ENCODE measurements at places on chromosomes 13 and 19.
A peak's percentile ranks its signal among the peaks of the same experiment; 100 is the strongest.

DNA sequence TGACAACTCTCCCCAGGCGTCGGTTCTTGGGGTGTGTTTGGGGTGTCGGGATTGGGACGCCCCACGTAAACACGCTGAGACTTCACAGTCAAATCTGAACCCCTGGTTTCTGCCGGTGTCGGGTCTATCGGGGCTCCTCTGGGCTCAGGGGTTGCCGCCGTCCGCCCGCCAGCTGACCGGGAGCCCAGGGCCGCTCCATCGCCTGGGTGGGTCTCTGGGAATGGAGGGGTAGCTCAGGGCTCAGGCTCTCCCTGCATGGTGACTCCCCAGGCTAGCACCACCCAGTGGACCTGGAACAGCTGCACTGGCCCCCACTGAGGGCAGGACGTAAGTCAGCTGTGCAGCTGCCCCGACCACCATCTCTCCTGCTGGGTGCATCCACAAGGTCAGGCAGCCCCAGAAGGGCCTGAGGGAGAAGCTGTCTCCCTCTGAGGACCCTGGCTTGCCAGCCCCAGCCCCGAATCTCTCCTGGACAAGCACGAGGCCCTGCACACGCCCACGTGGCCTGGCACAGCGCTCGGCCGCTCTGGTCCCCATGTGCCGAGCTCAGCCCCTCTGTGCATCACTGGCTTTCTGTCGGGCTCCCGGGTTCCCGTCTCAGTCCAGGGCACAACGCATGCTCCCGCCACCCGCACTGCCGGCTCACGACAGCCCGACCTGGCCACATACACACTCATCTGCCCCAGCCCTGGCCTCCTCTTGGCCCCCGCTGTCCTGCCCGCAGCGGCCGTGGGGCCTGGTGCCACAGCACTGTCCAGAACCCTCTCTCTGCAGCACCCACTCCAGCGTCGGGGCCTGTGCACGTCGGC lies 6.1 kb downstream of the RNF126 start:
- DNase-seq, result no peak

DNA sequence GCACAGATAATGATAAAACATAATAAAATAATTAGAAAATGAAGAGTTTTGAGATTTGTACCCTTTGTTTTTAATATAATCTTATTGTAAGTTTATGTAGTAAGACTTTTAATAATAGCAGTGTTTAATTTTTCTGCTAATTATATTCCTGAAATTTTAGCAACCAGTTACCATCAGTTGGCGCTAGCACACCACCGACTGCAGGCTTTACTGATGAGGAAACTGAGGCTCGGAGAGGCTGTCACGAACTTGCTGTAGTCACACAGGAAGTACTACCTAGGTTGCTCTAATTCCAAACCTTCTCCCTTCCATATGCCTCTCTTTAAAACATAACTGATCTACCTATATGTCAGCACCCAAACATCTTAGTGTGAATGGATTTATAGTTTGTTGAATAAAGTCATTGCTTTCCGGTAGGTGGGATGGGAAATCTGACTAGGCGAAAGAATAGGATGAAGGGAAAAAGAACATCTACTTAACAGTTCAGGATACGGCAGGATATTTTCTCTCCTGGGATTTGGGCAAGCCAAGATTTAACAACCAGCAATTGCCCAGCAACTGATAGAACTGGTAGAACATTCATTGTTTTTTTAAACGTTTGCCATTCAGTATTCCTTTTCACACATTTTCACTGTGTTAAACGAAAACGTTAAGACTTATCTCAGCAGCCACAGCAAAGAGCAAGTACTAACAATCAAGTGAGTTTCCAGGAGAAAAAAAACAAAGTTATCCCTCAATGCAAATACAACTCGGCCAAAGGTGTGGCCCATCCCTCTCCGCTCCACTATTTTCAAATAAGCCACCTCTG lies 822 bp upstream of the RFXAP start:
- DNase-seq, result no peak

GRCh38 chr19:32363632-32364031 lies 18.2 kb downstream of the ZNF507 start:
- no peak for DNase-seq

- no peak for DNase-seq
These were observed 7.0 kb downstream of the COX6B2 start for GRCh38 chr19:55347442-55348009.

DNA sequence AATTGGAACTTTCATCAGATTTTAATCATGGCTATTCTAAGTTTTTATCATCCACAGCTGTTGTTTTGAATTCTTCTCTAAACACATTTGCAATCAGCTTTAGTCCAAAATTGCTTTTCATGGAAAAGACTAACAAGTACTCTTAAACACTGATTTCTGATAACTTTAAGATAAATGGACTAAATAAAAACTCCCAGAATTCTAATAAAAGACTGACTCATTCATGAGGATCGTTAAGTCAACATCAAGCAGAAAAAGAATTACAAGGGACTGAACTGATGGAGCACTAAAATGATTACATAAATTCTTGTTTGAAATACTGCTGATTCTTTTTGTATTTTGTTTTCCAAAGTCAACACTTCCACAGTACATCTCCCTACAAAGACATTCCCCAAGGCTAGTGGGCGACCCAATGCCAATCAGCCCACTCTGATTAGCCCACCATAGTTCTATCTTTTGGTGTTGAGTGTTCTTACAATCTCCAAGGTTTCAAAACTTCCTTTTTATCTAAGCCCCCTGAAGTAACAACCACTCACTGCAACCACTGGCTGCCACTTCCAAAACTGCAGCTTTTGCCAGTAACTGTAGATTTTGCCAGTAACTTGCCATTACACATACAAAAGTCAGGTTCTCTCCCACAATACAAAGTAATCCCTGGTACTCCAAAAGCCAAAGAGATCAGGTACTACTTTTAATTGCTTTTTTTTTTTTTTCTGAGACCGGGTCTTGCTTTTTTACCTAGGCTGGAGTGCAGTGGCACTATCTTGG lies 14.0 kb upstream of the NAA16 start:
- no peak for DNase-seq

DNA sequence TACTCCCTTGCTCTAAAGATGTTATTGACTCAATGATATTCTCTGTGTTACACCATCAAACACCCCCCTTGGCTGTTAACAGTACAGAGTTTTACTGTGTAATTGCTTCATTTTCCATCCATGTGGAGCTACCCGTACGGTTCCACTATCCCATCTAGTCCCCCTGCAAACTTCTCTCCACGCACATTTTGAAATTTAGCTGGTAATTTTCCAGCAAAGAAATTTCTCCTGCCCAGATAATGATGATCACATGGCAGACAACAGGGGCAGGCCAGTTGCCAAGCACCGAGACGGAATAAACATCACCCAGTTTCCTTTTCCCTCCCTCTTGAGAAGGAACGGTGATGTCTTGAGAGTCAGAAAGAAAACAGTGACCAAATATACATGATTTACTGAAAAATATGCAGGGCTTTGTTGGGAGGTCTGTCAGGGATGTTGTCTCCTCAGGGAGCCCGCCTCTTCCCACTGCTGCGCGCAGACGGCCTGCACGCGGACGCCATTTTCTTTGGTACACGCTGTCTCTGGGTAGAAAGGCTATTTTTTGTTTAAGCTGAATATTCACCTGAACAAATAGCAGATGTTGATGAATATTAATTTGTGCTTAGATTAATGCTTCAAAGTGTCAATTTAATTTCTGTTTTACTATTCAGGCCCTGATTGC lies 109.9 kb downstream of the OLFM4 start:
- no peak for DNase-seq

DNA sequence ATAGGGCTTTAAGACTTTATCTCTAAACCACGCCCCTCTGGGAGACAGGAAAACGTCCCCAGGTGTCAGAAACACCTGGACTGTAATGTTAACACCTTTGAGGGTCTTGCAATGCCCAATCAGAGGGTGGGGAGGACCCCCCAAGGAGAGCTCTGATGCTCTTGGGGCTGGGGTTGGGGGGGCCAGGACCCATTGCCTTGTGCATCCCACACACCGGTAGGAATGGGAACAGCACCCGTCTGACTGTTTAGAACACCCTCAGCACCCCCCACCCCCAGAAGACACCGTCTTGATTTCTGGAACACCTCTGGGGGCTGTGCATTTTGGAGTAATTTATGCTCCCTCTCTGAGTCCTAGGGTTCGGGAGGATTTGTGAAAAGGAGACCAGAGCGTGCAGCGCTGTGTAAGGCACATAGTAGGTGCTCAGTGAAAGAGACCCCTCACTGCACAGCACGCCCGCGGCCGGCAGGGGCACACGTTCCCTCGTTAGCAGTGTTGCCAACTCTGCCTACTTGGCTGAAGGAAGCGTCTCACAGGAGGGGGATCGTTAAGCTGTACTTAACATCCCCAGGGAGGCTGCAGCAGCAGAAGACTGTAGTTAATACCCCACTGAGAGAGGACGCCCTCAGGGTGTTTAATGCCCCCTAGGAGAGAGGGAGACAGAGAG lies 2.8 kb upstream of the ERFL start:
- DNase-seq, result no peak

- DNase-seq, result peak; percentile 80
These were observed 23.7 kb upstream of the GPR18 start for GRCh38 chr13:99281811-99282263.

- no peak for DNase-seq
These were observed 11.2 kb upstream of the MADCAM1 start for GRCh38 chr19:485077-485476.

DNA sequence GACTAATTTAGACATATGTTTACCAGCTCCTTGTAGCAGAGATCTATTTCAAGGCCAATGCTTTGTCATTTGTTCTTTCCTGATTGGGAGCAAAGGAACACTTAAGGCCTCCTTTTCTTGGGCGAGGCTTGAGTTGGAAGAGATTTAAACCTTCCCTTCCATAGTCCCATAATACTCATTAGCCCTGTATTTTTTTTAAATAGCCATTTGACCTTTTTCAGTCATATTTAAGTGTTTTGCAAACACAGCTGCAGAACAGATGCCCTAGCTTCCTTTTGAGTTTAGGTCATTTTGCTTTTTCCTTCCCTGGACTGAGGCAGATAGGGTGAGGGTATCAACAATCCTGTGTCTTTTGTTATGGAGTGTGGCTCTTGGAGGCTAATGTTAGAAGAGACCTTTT lies 198.3 kb downstream of the NBEA start:
- no peak for DNase-seq

DNA sequence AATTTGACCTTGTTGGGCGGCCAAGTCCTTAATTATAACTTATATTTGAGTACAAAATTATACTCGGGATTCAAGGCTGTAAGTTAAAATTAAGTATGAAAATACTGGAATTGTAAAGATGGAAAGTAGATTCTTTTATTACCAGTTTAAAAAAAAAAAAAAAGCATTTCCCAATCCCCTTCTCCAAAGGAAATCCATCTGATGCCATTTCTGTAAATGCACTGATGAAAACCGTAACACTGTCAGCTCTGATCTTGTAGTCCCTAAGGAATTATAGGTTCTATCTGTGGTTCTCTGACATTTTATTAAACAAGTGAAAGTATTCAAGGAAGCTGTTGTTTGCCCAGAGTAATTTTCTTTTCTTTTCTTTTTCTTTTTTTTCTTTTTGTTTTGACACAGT lies 41.6 kb upstream of the HNRNPA1L2 start:
- no peak for DNase-seq

- no peak for DNase-seq
These were observed 1.4 kb downstream of the GGN start for GRCh38 chr19:38386300-38386970.

GRCh38 chr19:11538232-11539036 lies at the start of gene CNN1:
Gene CNN1, plus strand, starts transcription at chr19:11538851. Its CDS starts 77 bp downstream, at chr19:11538928.
- no peak for DNase-seq

DNA sequence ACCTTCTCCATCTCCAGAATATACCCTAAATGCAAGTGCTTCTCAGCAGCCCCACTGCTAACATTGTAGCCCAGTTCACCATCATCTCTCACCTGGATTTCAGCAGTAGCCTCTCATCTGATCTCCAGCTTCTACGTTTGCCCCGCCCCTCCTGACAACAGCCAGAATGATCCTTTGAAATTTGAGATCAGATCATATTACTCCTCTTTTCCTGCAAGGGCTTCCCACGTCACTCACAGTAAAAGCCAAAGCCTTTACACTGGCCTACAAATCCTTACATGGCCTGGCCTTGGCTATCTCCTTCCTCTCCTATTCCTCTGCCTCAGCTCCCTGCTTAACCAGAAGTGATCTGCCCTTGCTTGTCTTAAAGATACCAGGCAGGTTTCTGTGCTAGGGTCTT lies 94.3 kb upstream of the NBEA start:
- DNase-seq, result no peak

DNA sequence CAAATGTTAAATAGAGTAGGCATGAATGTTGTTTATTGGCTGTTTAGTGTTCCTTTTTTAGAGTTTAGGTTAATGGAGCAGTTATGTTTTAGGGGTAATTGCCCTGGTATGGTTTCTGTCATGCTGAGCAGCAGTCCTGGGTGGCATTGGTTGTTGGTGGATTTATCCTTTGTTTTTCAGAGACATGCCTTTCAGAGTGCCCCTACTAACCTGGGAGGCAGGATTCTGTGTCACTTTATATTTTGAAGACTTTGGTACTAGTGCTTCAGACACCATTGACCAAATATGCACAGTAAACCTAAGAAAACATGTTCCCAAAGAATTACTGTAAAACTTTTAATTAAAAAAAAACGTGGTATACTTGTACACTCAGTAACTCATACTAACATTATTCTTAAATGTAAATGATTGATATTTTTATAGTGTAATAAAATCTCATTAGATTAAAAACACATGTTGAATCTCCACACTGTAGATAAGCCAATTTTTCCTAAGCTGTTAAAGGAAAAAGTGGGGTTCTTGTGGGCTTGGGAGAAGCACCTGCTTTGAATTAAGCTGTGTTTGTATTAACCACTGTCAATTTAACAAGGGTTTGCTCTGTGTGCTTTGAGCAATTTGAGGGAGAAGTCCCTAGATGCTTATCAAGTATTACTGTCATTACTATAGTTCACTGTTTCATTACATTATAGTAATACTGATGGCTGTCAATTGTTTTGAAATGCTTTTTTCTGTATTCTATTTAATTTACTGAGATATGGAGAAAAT lies 133.2 kb downstream of the LMO7 start:
- no peak for DNase-seq

GRCh38 chr19:5155586-5156210 lies 184.9 kb downstream of the PTPRS start:
- DNase-seq, result no peak

GRCh38 chr19:36837906-36838783 lies at the start of gene ZNF790:
Gene ZNF790, minus strand, starts transcription at chr19:36838387. Its CDS starts 12,768 bp downstream, at chr19:36825619.
- DNase-seq, result peak; percentile 89

- no peak for DNase-seq
These were observed 10.1 kb upstream of the TIMM44 start for GRCh38 chr19:7953576-7953975.

DNA sequence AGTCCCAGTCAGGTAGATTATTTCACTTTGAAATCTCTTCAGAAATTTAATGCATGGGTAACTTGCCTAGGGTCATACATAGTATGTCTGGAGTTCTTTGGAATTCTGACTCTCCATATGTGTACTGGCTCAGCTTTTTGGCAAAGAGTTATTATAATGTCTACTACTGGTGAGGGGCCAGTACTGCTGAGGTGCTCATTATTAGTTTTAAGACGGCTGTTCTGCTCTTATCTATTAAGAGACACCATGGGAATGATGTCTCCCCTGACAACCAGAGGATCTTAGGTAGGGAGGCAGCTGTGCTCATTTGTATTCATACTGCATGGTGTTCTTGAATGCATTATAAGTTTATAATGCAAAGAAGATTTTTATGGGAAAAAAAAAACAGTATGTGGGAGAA lies 184.1 kb downstream of the RGCC start:
- no peak for DNase-seq

- DNase-seq, result peak; percentile 75
These were observed 17.2 kb downstream of the RASA3 start for GRCh38 chr13:114115191-114115671.

All from CD4-positive, alpha-beta T cell treated with Interleukin-1 beta for 1 hour (primary cell).